ENCODE measurements at places on chromosomes 12 and 14. TPM values are rescaled to one million over a fixed set of nuclear protein-coding genes. Genes with fewer than 3 reads are reported as not detected.

DNA sequence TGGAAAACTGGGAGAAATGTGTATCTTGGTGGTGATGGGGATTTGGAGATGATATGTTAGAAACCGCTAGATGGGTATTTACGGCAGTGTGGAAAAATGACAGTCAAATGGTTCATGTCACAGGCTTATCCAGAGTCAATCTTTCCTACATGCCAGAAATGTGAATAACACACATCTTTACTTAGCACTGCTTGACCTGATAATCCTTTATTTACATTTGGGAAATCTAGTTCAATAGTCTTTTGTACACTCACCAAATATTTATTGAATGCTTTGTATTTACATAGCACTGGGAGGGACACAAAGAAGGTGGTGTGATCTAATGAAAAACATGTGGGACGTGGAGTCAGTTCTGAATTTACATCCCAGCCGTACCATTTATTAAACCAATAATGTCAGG, 208.2 kb downstream of the DIO2 start:
- no peak for DNase-seq

DNA sequence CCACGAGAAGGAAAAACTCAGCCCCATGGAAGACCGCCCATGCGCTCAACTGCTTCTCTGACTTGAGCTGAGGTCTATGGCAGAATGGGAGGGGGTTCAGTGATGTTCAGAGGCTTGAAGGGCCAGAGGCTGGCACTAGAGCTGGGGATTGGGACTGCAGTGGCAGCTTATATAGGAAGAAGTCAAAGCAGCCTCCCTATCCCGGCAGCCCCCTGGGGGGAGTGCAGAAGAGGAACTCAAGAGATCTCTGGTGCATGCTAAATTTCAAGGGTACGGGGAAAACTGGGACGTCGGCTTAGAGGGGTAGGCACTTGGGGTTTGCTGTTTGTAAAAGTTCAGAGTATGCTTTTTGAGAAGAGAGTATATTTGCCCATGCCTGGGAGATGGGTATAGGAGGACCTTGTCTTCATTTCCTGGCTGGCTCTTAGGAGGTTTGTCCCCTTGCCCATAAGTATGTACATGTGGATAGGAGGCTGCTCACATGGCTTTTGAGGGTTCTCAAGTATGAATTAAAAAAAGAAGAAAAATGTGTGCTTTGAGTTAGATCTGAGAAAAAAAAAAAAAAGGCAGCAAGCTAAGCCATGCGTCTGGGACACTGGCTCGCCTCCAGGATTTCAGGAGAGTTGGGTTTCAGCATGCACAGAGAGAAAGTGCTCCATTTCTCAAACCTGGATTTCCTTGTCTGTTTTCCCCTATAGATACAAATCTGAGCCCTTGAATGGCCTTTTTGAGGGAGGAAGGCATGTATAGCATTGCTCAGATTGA, 3.2 kb upstream of the MEG3 start:
- no peak for DNase-seq

- no peak for DNase-seq
These were observed 149.5 kb downstream of the ETV6 start for GRCh38 chr12:11798856-11799501.

GRCh38 chr14:46048127-46048526, 603.5 kb downstream of the RPL10L start:
- no peak for DNase-seq

GRCh38 chr12:56304872-56305590, 4.9 kb upstream of the CS start:
- DNase-seq: no peak

DNA sequence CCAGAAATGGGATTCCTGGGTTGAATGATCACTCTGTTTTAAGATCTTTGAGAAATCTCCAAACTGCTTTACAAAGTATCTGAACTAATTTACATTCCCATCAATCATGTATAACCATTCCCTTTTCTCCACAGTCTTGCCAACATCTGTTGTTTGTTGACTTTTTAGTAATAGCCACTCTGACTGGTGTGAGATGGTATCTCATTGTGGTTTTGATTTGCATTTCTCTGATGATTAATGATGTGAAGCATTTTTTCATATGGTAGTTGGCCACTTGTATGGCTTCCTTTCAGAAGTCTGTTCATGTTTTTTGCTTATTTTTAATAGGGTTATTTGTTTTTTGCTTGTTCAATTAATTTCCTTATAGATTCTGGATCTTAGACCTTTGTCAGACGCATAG, 211.8 kb upstream of the AVPR1A start:
- DNase-seq: no peak

The KITLG gene
- total RNA-seq: 1.9 TPM

DNA sequence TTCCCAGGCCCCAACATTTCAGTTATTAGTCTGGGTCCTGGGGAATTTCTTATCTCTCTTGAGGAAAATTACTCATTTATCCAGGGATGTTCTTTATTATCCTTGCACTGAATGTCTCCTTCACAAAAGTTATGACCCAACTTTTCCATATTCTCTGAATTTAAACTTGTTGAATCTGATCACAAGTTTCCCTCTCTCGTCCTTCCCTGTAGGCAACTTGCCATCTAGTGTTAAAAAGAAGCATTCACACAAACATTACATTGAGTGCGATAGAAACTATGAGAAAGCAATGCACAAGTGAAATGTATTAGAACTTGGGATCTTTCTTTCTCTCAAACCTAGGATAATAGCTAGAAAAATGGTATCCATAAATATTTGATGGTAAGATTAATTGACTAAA, 608.4 kb downstream of the FSCB start:
- DNase-seq: no peak

GRCh38 chr14:76168531-76168930, 16.8 kb downstream of the GPATCH2L start:
- DNase-seq: no peak

- DNase-seq: no peak
These were observed 32.7 kb downstream of the KDM5A start for GRCh38 chr12:356276-356988.

GRCh38 chr14:97411938-97412612, 614.9 kb downstream of the VRK1 start:
- DNase-seq: no peak

GRCh38 chr12:127728285-127728684, 538.7 kb upstream of the TMEM132C start:
- no peak for DNase-seq

DNA sequence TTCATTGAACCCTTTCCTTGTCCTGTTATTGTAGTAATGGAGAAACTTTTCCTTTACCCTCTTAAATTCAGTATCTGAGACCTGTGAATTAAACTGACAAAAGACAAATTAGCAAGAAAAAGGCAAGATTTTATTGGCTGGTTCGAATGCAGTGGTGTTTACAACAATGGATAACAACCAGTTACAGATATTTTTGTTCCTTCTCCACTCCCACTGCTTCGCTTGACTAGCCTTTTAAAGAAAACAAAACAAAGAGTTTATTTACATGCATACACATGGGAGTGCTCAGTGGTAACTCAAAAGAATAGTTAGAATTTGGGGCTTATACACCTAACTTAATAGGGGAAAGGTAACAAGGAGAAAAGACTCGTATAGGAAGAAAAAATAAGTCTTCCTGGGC, 37.0 kb upstream of the HECTD1 start:
- DNase-seq: no peak

DNA sequence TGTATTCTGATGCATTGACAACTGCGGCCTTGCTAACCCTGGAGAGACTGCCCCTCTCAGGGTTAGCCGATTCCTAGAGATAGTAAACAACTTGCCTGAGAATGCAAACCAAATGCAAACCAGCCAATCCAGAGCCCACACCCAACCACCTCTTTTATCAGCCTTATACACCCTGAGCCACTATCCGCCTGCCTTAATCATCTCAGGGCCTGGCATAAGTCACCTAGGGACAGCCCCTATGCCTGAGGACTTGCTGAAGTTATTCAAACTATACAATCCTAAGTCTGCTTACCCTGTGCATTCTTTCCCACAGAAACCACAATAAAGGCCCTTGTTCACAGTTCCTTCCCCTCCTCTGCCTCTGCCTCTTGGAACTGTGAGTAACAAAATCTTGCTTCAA, 177.2 kb downstream of the KCNA5 start:
- no peak for DNase-seq

GRCh38 chr12:92745856-92746550, 43.2 kb downstream of the PLEKHG7 start:
- DNase-seq: no peak

- no peak for DNase-seq
These were observed 33.1 kb downstream of the NPC2 start for GRCh38 chr14:74459976-74460375.

DNA sequence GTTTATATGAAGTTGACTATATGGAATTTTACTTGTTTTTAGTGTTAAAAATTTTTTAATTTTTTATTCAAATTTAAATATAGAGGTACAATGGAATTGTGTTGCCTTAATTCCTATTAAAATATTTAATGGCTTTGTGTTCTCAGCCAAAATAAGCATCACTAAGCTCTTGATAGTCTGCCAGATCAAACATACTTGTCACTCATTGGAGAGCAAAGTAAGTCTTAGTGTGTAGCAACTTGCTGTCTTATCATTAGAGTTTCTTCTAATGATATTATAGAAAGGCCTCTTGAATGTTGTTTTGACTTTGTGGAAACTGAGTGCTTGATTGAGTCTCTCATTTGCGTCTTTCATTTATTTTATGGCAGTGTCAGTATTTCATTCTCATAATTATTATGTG, 10.7 kb downstream of the SFSWAP start:
- no peak for DNase-seq

The SAMD15 gene
- total RNA-seq: 1.9 TPM

- DNase-seq: no peak
These were observed 515 bp upstream of the ABCC9 start for GRCh38 chr12:21941506-21942376.
